Fibroblast of villous mesenchyme (primary cell): ENCODE measurements at places on chromosomes 1 and 21.

- DNase-seq, result no peak
Measured at GRCh38 chr21:21063828-21064227, 65.6 kb downstream of the NCAM2 start.

DNA sequence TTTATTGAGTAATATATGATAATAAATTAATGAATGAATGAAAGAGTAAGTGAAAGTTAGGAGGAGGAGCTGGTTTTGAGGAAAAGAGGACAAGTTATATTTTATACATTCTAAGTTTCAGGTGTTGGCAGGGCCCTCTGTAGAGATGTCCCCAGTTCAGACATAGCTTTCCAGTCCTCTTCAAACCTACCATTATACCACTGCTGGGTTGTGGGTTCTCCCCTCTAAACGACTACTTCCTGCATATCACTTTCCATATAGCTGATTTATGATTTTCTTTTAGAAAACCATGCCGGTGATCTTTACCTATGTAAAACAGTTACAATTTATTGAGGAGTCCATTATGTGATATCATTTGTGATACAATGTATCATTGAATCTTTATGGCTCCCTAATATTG is 116.9 kb downstream of the RUNX1 start:
- DNase-seq, result no peak

DNA sequence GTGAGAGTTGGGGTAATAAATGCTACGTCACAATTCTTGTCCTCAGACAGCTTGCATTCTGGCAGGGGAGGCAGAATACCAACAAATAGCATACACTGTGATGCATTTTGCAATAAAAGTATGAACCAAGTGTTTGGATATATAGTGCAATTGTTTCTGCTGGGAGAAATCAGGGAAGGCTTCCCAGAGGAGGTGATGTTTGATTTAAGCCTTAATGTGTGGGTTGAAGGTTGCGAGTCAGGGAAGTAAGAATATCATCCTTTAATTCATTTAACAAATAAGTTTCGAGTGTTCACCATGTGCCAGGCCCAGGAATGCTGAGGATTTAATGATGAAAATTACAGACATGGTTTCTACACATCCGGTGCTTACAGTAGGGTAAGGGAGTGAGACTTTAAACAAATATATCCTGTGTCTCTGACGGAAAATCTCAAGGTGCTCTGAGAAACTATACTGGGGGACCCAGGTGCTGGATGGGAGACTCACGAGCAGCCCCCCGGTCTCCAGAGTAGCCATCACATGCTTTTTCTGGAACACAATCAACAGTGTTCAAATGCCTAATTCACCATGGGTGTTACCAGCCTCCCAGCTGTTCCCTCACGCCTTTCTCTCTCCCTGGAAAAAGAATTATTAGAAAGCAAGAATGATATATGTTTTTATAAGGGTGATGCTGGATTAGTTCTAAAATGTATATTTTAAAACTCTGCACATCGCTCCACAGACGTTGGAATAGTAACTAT is 31.7 kb downstream of the RASSF5 start:
- DNase-seq, result no peak

DNA sequence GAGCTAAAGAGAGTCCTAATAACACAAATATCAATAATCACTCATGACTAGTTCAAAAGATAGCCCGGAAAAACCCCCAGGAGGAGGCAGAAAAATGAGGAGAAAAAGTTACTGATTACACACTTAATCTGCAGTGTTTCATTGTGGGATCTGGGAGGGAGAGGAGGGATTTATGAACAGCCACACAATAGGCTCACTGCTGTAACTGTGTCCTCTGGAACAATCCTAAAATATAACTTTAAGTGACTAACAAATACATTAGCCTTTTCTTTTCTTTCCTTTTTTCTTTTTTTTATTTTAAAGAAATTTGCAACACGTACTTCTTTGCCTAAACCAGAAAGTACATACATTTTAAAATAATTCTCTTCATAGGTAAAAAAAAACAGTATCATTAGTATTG is 106.3 kb upstream of the LBR start:
- no peak for DNase-seq

DNA sequence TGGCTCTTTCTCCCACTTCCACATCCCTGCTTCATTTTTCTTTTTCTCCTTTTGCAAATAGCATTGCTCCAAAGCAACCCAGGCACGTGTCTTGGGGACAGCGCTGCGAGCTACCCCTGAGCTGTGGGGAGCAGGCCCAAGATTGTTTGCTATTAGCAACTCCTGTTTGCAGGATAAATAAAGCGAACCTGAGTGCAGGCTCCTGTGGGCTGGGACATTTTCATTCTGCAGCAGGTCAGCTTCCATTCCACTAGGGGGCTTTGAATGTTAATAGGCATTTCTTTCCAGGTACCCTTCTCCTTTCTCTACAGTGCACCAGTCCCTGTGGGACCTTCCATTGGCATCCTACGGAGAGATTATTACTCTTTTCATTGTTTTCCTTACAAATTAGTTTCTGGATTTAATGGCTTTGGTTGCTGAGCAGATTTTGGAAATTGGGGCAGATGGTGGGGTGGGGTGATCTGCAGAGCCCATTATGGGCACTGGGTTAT is 54.0 kb downstream of the OLFML3 start:
- DNase-seq, result no peak

DNA sequence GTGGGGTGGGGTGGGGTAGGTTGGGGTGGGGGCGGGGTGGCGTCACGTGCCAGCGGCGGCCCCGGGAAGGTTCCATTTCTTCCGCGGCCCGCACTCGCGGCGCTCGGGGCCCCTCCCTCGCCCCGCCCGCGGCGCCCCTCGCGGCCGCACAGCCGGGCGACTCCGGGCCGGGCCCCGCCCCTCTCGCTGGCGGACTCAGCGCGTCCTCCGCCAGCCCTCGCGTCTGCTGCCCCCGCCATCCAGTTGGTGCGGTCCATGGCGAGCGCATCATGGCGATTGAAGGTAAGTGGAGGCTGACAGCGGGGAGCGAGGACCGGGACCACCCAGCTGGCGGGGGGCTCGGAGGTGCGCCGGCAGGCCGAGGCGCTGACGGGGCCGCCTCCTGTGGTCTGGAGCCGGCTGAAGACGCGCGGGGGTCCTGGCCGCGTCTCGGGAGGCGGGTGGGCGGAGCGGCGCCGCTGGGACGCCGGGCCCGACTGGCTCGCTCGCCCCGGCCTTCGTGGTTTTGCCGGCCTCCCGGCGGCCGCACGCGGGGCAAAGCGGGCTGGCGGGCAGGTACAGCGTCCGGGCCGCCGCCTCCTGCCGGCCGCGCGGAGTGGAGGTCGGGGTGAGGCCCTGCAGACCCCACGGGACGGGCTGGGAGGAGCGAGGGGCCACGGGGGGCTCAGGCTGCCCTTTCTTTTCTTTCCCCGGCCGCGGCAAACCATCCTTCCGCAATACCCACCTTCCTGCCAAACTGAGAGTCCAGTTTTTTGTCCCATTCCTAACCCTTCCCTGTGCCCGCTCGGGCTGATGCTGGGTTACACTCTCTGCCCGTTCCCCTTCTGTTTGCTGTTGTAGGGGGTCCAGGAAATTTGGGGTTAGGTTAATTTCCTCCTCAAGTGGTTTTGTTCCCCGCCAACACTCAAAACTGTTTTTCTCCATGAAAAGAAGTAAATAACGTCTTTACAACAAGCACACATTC is at the start of gene SYT14:
Gene SYT14 (plus strand): TSS at position 222 of the 964 bp plus-strand sequence. CDS start 48 bp downstream, at position 270.
- peak; percentile 24 for DNase-seq

DNA sequence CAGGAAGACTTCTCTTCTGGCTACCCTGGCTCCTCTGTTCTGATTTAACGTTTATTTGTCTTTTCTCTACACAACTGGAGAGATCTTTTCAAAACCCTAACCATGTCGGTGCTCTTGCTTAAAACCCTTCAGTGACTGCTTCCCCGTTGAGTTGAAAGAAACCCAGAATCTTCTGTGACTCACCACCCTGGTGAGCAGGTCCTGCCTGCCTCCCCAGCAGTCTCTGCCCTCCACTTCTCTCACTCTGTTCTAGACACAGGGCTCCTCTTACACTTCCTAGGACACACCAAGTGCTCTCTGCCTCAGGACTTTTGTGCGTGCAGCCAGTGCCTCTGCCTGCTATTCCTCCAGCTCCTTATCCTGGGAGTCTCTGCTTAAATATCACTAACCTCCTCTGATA is 131.4 kb downstream of the IER5 start:
- no peak for DNase-seq

DNA sequence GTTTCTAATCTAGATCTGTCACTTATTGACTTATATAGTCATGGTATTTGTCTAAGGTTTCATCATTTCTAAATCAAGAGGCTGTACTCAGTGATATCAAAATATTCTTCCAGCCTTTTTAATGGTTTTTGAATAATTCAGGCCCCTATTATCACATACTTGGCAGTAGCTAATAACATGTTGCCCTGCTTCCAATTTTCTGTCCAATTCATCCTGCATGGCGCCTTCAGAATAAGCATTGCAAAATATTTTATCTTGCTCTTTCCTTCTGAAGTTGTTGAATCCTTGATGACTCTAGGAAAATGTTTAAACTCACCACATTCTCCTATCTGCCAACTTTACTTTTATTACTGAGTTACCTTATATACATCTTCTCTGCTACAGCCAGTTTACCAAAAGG is 517.2 kb upstream of the B3GALT2 start:
- no peak for DNase-seq

GRCh38 chr1:187491082-187491720 is 662.5 kb downstream of the PLA2G4A start:
- peak; percentile 25 for DNase-seq

- DNase-seq, result peak; percentile 26
Measured at GRCh38 chr1:202656951-202657646, 53.2 kb downstream of the SYT2 start.

GRCh38 chr21:45026066-45026745 is 48.2 kb upstream of the ADARB1 start:
- no peak for DNase-seq

GRCh38 chr1:16145030-16145661 is 10.7 kb downstream of the EPHA2 start:
- DNase-seq, result no peak

DNA sequence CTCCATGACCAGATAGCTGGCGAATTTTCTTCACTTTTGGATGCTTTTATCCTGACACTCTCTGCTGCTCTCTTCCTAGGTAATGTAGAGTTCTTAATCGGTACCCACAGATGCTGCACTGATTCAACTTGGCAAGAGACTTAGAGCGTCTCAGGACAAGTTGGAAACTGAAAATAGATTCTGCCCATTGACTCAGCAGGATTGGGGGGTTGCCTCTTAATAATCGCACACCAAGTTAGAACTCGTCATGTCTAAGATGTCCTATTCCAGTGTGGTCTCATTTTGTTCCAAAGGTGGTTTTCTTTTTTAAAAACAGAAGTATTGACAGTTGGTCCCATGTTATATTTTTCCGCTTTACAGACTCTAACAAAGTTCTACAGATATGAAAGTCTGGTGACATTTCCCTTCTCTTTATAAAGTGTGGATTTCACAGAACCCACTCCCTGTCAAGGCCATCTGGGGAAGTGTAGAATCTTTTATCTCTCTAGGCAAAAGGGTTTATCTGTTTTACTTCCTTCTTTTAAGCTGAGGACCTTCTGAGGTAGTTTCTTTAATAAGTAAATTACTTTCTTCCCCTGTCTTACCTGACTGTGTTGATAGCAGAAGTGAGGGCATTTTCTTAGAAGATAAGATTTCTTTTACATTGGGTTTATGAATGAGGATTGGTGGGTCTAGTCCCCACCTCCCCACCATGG is 12.1 kb upstream of the DIPK1A start:
- no peak for DNase-seq

GRCh38 chr1:94246692-94247137 is 9.3 kb upstream of the ARHGAP29 start:
- DNase-seq, result no peak

GRCh38 chr1:184558691-184559090 is 171.9 kb downstream of the C1orf21 start:
- no peak for DNase-seq

DNA sequence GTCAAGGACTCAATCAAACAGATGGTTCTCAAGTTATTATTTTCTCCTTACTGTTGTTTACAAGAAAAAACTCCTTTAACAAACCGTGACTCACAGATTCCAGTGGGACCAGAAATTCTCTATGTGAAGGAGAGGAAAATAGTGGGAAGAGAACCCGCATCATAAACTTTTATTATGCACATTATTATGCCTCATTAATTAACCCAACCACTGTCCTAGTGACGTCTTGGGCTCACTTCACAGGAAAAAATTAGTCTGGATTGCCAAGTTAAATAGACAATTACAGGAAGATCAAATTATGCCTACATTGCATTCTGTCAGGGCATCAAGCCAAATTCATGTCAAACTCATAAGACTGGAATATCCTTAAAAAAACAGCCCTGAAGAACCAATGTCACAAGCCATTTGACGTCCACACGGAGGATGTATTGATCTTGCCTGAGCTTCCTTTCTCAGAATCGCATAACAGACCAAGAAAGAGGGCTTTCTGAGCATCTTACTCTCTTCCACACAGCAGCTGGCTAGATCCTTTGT is 347.8 kb downstream of the DUSP10 start:
- peak; percentile 90 for DNase-seq

- DNase-seq, result no peak
Measured at GRCh38 chr1:3312310-3312897, 142.1 kb upstream of the ARHGEF16 start.

DNA sequence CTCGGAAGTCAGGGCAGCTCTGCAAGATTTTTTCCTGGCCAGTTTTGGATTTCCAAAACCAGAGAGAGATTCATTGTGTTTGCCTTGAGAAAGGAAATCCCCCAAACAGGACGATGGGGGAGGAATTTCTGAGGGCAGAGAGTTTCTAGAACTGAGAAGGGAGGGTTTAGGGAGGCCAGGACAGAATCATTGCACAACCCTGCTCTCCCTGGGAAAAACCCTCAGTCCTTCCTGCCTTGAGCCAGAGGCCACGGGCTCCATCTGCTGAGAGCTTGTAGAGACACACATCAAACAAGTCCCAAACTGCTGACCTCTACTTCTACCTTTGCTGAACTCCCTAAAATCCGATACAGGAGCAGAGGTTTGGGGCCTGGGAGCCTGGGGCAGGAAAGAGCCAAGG is 99.7 kb downstream of the NMNAT2 start:
- DNase-seq, result peak; percentile 92

DNA sequence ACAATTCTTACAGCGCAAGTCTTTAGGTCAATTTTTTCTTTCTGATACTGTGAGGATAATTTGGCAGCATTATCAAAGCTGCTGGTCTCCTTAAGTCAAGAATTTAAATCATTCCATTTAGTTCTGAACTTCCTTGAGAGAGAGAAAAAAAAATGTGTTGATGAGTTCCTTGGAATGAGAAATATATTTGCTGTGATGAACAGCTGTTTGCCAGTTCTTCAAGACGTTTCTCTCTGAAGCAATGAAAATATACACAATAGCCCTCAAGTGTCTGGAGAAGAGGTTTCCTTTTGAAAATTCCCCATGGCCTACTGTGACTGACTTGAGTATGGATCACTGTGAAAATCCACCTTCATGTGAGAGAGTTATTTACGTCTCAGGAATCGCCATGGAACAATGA is 31.0 kb upstream of the TADA1 start:
- no peak for DNase-seq

GRCh38 chr1:203551550-203551949 is 57.6 kb downstream of the OPTC start:
- DNase-seq, result peak; percentile 75
